ENCODE measurements at places on chromosomes 7 and 10. TPM values are rescaled to one million over a fixed set of nuclear protein-coding genes. Genes with fewer than 3 reads are reported as not detected.

GARIN1A gene
- under 0.01 TPM for total RNA-seq

OPN4 gene
- not detected for total RNA-seq

APBB1IP gene
- total RNA-seq: 0.18 TPM

SEMA3D gene
- total RNA-seq: 0.49 TPM

TEX36 gene
- total RNA-seq: not detected

CCDC7 gene
- total RNA-seq: 1.3 TPM

ANLN gene
- 29.0 TPM for total RNA-seq

LEP gene
- 0.16 TPM for total RNA-seq

HMX3 gene
- not detected for total RNA-seq

ECD gene
- 28.4 TPM for total RNA-seq

ARMC10 gene
- total RNA-seq: 27.1 TPM

SIRT1 gene
- 10.1 TPM for total RNA-seq

GIMAP1 gene
- 0.81 TPM for total RNA-seq

BRAF gene
- 7.8 TPM for total RNA-seq

TEX47 gene
- total RNA-seq: not detected

MET gene
- 8.1 TPM for total RNA-seq

COL1A2 gene
- total RNA-seq: 7,749 TPM

TMEM196 gene
- total RNA-seq: not detected

CYP3A4 gene
- not detected for total RNA-seq

PLA2G12B gene
- not detected for total RNA-seq

TMEM184A gene
- total RNA-seq: not detected

CPA2 gene
- not detected for total RNA-seq

OR6V1 gene
- not detected for total RNA-seq

AOAH gene
- total RNA-seq: not detected

MBL2 gene
- not detected for total RNA-seq

AOC1 gene
- not detected for total RNA-seq

Measured in cardiac atrium fibroblast (primary cell).